Renal pelvis (tissue), 12 donors: ENCODE measurements at places on chromosomes 6 and 20.

GRCh38 chr20:35562541-35563110 is 20.7 kb downstream of the ERGIC3 start:
- DNase-seq, result no peak

- no peak for DNase-seq
Measured at GRCh38 chr20:46190478-46191167, 72.5 kb downstream of the CD40 start.

- no peak for DNase-seq
Measured at GRCh38 chr20:45359069-45359405, 3.9 kb upstream of the SYS1 start.

GRCh38 chr6:130758813-130759212 is 68.4 kb upstream of the SMLR1 start:
- no peak for DNase-seq

DNA sequence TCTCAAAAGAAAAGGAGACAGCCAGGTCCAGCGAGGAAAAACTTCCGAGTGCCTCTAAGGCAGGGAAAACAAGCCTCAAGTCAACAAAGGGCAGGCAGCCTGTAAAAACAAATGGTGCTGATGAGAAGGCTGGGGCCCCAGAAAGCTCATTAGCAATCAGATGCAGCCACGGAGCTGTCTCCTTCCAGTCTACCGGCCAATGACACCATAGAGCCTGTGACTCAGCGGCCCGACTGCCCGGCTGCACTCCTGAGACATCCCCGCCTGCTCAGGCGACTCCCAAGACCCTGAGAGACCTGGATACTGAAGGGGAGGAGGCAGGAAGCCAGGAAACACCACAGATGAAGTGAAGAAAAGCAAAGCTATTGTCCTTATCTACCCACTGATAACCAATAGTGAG is 120.1 kb upstream of the HDDC2 start:
- DNase-seq, result peak; percentile 16

DNA sequence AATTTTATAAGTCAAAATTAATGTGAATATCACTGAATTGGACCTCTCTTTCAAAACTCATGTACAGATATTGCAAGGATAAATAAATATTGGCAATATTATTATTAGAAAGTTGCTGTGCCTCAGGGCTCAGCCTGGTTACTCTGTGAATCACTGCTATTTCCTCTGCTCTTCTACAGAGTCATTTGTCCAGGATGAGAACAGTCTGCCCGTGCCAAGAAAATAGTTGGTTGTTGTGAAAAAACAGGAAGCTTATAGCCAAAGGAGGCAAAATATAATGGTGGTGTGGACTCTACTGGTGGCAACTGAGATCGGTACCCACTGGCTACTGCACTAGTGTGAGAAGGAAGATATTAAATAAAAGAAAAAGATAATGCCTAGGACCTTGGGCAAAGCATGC is 93.6 kb downstream of the RIMS1 start:
- DNase-seq, result no peak

GRCh38 chr20:58545565-58546415 is 30.6 kb upstream of the APCDD1L start:
- DNase-seq, result no peak

- no peak for DNase-seq
Measured at GRCh38 chr6:113777601-113778000, 79.5 kb upstream of the MARCKS start.

GRCh38 chr6:22149501-22150367 is 147.1 kb downstream of the PRL start:
- DNase-seq, result peak; percentile 83

DNA sequence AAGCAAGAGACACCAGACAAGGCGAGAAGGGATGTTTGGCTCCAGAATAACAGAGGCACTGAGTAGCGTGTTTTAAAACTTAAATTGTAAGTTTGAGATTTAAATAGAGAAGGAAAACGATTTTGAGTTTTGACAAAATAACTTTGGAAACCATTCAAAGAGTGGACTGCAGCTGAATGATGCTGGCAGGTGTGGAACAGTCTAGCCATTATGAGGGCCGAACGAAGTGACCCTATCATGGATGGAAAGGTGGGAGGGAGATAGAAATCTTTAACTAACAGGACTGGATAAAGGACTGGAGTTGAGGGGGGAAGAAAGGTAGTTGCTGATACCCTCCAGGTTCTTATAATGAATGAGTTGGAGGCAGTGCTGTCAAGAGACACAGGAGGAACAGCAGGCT is 248.4 kb downstream of the PACRG start:
- DNase-seq, result no peak

DNA sequence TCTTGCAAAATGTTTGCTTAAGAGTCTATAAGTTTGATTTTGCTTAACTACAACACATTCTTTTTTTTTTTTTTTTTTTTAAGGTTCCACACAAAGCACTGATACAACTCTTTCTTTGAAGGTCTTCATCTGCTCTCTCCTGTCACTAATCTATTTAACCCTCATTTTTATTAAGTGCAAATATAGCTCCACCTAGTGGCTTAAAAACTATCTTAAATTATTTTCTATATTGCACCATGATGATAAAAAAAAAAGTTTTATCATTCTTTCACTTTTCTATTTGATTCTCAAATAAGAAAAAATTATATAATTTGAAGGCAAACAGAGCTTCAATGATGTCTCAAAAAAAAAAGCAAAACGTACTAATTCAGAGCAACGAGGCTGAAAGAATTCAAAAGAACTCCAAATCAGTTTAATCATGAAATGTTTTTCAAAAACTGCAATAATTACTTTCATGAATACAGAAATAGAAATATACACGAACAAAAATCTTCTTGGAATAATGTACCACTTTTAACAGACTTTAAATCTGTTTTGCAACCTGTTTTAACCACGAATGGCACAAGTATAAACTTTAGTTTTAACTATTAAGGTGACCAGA is 12.8 kb downstream of the ESF1 start:
- DNase-seq, result no peak

GRCh38 chr6:5174756-5175549 is 85.8 kb downstream of the LYRM4 start:
- DNase-seq, result peak; percentile 42

- no peak for DNase-seq
Measured at GRCh38 chr20:12949429-12949980, 59.3 kb upstream of the SPTLC3 start.

- DNase-seq, result peak; percentile 38
Measured at GRCh38 chr6:53437557-53438202, 88.9 kb upstream of the ELOVL5 start.
